ENCODE measurements at places on chromosomes 2 and 18. TPM values are rescaled to one million over a fixed set of nuclear protein-coding genes. Genes with fewer than 3 reads are reported as not detected.

LRP1B gene
- total RNA-seq, result 0.40 TPM

CRYGD gene
- total RNA-seq, result not detected

MATN3 gene
- 0.56 TPM for total RNA-seq

DNA sequence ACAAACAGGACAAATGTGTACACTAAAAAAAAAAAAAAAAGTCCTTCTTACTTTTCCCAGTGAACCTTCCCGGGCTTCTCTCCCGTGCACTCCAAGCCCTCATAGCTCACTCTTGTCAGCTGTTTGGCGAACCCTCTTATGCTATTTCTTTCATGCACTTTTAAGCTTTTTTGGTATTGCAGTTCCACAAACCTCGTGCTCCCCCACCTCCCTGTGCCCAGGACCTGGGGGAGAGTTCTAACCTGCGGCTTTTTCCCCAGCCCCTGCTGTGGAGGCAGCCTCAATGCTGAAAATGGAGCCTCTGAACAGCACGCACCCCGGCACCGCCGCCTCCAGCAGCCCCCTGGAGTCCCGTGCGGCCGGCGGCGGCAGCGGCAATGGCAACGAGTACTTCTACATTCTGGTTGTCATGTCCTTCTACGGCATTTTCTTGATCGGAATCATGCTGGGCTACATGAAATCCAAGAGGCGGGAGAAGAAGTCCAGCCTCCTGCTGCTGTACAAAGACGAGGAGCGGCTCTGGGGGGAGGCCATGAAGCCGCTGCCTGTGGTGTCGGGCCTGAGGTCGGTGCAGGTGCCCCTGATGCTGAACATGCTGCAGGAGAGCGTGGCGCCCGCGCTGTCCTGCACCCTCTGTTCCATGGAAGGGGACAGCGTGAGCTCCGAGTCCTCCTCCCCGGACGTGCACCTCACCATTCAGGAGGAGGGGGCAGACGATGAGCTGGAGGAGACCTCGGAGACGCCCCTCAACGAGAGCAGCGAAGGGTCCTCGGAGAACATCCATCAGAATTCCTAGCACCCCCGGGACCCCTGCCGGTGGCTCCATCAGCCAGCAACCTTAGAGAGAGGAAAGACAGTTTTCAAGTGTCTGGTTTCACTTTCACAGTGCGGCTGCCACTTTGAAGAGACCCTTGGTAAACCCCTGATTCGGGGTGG lies 826 bp downstream of the KCNE4 start:
- ATAC-seq, result no peak

DNA sequence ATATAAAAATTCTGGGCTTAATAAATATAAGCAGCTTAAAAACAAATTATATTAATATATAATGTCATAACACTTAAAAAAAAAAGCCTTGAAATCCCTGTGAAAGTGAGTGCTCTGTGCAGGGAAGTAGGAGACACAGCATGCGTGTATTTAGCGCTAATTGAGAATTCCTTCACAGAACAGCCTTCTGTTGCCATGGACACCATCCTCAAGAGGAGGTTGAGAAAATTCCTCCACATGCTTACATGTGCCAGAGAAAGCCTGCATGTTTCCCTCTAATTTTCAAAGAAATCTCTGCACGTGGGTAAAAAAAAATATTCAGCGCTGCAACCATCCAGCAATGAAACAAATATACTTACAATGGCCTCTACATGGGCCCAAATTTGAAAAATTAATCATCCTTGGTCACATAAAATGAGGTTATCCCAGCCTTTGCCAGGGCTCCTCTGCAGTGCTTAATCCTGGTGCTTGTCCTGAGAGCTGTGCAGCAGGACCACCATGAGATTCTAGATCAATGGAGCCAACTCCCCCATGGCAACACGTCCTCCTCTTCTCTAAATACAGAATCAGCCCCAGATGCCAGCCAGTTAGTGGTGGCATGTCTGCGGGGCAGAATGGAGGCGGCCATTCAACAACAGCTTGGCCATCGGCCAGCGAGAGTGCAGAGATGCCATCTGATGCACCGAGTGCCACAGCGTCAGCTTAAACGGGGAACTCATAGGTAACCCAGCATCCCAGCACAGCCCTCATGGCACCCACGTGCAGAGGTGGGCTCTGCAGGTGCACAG lies 228.0 kb downstream of the MYT1L start:
- no peak for ATAC-seq

DNA sequence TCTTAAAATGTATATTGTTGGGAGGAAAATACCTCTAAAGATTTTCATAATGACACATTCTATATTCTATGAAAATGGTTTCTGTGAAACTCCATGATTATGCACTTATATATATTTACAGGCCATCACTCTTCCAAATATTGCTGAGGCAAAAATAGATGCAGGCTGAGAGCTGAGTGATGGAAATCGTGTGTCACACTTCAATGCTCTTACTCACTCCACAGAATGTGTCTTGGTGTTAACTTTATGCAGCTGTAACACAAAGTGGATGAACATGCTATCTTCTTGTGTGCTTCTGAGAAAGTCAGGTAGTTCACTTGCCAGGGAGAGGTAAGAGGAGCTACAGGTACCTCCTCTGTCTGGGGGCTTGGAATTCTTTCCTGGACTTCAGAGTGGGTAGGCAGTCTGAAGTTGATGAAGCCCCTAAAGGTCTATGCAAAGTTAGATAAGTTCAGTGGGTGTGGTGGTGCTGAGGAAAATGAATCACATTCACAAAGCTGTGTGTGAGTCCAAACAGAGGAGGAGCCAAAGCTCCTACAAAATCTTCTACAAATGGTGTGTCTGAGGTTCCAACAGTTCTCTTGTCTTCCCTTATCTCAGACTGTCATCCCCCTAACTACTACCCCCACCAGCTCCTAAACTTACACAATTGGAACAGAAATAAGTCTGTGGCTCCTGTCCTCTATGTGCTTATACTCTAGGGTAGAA lies 74.2 kb upstream of the ST6GAL2 start:
- ATAC-seq, result no peak

- no peak for ATAC-seq
Measured at GRCh38 chr2:20745924-20746555, 76.9 kb downstream of the LDAH start.

DNA sequence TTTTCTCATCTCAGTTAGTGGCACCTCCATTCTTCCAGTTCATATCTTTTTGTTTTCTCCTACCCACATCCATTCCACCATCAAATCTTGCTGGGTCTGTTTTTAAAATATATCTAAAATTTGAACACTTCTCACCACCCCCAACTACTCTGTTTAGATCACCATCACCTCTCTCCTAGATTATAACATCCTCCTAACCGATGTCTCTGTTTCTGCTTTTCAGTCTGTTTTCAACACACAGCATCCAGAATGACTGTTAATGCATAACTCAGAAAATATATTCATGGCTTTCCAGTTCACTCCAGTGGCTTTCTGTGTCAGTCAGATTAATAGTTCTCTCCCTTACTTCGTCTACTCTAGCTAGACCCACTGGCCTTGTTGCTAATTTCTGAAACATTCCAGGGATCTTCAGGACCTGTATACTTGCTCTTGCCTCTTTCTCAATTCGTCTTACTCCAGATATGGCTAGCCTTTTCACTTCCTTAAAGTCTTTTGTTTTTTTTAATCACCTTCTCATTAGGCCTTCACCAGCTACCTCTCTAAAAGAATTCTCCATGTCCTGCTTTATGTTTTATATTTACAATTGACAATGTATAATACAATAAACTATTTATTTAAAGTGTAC lies 105.3 kb downstream of the COMMD1 start:
- ATAC-seq, result no peak

DNA sequence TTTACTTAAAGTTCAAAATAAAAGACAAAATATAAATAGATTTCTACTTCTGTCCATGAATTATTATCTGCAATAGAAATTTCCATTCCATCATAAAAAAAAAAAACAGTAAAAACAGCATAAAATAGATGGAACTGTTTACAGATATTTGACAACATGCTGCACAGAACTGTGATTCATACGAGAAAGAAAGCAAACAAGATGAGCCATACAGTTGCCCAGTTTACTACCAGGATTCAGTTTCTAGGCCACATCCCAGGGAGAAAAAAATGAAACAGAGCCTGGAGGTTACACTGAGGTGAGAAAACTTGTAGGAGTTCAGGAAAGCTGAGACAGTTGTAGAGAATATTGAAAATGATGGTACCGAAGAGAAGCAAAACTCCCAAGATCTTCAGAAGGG lies 1426.9 kb upstream of the ACVR2A start:
- no peak for ATAC-seq

- ATAC-seq, result no peak
Measured at GRCh38 chr2:62404913-62405312, 101.1 kb downstream of the TMEM17 start.

DNA sequence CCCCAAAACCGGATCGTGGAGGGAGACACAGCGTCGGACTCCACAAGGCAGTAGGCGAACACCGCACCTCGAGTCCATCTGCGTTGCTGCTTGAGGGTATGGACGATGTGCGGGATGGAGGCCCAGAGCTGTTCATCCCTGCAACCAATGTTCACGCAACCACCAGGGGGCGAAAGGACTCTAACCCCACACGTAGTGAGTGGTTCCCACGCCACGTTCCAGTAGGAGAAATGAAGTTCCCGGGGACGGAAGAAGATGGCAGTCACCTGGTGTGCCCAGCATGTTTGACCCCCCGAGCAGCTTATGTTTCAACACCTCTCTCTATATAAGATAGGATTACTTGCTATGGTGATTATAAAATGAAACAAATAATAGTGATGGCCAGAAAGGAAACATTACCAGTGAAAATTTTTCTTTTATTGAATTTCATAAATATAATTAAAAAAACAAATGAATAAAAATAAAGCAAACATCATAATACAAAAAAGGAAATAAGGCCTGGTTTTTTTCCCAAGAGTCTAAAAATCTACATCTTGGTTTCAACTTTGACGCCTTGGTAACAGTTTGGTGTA lies 184.3 kb downstream of the SH3BP4 start:
- peak; percentile 69 for ATAC-seq

DNA sequence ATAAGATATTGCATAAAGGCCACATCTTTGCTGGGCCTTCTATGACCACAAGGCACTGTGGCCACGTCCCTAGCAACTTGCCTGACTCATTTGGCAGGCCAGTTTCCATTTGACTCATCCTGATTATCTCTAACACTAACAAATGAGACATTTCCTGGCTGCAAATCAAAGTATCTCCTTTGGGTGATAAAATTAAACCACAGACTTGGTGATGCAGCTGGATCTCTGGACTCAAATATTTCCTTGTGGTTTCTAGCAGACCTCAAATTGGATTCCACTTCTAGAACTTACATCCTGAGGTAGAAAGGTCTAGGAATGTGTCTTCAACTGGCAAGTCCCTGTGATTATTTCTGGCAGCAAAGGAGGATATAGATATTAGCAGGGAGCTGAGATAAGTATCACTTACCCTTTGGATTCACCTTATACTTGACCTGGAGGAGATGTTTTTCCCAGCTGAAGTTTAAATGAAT lies 167.9 kb upstream of the NXPH2 start:
- ATAC-seq, result no peak

DNA sequence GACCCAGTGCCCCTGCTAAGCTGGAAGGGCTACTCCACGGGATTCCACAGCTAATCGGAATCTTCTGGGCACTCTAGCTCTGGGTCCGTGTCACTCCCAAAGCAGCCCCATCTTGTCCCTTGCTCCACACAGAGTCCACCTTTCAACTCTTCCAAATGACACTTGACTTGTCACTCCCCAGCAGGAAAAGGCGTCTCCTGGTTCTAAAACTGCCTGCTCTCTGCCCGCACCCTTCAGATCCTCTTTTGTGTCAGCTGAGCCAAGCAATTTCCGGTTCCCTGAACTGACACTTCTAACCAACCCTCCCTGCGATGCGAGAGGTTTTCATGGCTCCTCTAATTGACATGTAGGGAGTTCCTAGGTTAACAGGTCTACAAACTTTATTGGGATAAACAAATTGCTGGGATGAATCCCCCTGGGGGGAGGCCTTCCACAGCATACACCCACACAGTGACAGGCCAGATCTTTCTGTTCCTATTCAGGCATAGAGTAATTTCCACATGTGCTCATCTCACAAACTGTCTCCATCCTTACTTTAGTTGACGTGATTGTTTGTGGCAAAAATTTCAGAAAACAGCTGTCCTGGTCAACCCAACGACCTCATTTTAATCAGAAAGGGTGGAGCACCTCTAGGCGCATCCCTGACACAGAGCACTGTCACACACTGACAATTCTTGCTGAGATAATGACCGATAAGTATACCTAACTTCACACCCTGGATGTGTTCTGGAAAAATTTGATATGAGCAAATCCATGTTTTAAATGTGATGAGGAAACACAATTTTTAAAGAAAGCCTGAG lies 104.9 kb downstream of the RBMS1 start:
- peak; percentile 27 for ATAC-seq

- ATAC-seq, result no peak
Measured at GRCh38 chr2:84716564-84716963, 164.3 kb downstream of the TRABD2A start.

DNA sequence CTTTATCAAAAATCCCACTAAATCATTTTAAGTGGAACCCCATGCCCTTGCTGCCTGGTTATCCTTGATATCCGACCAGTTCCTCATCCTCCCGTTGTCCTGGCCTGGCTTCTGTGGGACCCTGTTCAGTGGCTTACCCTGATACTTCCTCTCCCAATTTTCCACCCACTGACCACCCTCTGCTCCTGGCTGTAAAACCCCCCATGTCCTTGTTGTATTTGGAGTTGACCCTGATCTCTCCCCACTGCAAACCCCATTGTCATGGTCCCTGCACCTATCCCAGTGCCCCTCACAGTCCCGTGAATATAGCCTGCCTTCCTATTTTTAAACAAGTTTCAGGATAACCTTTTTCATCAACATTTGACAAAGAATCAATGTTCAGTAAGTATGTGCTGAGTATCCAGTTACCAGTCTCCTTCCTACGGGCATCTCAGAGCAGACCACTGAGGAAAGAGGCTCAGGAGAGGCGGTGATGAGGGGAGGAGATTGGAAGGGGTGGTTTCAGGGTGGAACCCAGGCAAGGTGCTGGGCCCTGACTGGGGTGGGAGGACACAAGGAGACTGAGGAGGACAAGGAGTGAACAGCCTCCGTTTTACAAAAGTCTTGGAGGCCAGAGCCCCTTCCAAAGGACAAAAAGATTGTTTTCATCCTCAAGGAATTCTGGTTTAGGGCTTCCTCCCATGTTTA lies 131.8 kb downstream of the PXDN start:
- no peak for ATAC-seq

DNA sequence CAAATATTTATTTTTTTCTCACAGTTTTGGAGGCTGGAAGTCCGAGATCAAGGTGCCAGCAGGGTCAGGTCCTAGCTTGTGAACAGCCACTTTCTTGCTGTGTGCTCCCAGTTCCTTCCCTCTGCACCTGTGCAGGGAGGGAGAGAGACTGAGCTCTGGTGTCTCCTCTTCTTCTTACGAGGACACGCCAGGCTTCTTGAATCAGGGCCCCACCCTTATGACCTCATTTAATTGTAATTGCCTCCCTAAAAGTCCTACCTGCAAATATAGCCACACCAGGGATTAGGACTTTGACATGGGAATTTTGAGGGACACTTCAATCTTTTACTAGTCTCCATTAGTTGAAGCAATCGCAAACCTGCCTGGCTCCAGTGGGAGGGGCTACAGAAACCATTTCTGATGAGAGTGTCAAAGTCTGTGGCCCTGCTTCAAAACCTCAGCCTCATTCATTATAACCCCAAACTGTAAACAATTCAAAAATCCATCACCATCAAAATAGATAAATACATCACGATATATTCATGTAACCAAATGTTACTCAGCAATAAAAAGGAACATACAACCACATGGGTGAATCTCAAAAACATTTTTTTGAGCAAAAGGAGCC lies 18.2 kb upstream of the SEH1L start:
- ATAC-seq, result peak; percentile 59

GRCh38 chr2:24833821-24834732 lies 40.9 kb downstream of the CENPO start:
- ATAC-seq, result no peak

GRCh38 chr2:10266133-10266620 lies 36.5 kb upstream of the HPCAL1 start:
- no peak for ATAC-seq

GRCh38 chr2:29011418-29012060 lies 30.4 kb downstream of the TOGARAM2 start:
- no peak for ATAC-seq
